SJSA1 (cell line): ENCODE measurements at places on chromosomes 12 and 14.

- DNase-seq, result no peak
These were observed 50.6 kb downstream of the DRAM1 start for GRCh38 chr12:101927999-101928398.

DNA sequence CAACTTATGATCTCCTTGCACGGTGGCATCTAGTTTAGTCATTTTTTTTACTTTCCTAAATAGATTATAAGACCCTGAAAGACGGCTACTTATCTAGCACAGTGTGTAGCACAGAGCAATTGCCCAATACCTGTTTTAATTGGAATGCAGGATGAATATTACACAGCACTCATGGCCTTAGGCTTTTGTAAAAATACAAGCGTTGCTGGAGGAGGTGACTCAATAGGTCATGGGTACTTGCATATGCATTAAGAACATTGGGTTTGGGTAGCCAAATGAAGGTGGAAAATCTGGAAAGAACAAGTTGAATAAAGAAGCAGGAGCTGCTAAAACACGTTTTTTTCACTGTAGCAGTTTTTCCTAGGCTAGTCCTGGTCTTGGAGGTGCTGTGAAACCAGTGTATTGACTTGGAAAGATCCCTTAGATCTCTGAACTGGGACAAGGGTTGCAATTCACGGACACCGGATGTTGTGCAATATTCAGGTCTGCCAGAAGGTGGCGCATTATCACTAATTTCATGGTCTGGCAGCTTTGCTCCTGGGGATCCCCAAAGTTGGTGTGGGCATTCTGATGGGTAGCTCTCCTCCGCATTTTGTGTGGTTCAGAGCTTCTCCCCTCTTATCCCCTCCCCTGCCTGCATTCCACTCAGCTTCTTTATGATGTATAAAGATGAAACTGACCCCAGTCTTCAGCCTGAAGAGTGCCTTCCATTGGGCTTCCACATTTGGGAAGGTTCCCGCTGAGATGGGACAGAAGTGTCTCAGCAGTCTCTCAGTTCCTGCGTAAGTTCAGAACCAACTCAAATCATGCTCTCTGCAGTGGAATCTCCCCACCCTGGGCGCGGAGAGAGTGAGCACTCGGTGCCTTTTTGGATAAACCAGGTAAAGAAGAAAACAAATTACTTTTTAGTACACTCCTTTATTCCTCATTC, 278.3 kb downstream of the NRXN3 start:
- peak; percentile 48 for DNase-seq

DNA sequence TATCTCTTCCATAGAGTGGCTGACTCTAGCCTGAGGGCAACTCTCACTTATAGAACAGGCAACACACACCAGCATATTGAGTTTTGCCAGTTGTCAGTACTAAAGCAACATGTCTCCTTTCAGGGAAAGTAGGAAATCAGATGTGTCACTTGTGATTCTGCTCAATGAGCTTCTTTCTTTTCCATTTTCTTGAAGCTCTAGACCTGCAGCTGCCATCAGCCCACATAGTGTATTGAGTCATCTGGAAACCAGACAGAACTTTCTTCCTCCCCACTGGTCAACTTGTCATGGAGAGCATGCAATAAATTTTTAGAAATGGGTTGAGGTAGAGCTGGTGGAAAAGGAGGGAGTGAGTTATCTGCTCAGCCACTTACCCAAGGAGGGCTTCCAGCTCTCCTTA, 209.0 kb upstream of the PLEKHG7 start:
- DNase-seq, result no peak

GRCh38 chr12:107317751-107318555, 224.6 kb upstream of the CRY1 start:
- peak; percentile 75 for DNase-seq

DNA sequence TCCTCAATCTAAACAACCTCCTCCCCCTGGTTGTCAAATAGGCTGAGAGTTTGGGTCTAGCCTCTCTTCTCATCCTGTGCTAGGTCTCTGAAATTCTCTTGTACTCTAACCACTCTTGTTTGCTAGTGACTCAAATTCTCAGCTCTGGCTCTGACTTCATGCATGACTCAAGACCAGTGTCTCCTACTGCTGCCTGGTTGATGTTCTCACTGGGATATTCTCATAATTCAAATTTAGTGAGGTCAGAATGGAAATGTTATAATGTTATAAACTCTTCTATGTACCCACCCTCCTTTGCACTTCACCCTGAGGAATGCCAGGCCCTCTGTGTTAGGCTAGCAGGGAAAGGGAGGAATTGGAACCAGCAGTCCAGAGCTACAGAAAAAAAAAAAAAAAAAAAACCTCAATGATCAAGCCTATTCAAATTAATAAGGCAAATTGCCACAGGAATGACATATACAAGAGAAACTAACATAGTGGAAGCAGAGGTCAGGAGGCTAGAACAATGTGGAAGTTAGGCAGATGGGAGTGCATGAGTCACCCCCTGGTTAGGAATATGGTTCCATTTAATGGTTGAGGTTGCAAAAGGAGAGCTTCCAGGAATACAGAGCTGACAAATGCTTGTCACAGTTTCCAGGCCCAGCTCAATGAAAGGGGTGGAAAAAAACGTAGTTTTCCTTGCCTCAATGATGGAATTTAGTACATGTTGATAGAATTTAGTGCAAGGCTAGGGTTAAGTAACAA, 459.5 kb downstream of the RMST start:
- peak; percentile 62 for DNase-seq

- DNase-seq, result no peak
These were observed 376.7 kb downstream of the ALG10 start for GRCh38 chr12:34398706-34399630.
